ENCODE measurements at places on chromosomes 5 and 9.

GRCh38 chr5:136425921-136426320 is 60.6 kb upstream of the TRPC7 start:
- DNase-seq: no peak

DNA sequence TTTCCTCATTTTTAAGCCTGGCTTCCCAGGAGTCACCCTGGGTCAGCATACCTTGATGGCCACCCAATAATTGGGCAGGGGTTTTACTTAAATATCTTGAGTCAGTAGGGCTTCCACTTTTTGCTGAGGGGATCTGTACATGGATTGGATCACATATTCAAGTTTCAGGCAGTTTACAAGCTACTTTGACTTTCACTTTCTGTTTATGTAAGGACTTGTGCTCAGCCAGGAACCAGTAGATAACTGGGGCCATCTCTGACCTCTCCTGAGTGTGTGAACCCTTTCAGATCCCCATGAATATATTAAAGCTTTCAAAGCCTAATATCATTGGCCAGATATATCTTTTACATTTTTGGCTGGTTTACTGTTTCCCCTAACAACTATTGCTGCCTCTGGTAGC is 45.1 kb downstream of the SLCO6A1 start:
- DNase-seq: no peak

- DNase-seq: no peak
These were observed 26.9 kb downstream of the CCNH start for GRCh38 chr5:87385802-87386201.

DNA sequence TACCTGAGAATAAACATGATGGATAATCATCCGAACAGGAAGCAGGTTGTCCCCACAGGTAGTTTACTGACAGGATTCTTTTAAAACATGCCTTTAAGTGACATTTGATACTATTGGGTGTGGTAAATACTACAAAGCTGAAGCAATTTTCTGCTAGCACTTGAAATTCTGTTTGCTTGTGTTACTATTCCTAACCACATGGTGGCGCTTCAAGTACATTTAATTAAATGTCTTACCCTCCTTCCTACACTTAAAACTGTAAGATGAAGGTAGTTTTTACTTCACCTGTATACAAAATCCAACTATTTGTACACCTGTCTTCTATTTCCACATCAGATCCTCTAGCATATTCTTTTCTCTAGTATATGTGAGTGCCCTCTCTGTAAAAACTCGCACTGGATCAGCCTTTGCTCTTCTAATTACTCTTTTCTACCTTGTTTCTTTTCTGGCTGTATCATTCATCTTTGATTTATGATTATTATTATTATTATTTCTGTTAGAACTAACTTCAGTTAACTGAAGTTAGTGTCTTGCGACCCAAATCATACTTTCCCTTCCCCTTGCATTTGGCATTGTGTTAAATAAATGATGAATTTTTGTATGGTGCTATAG is 18.4 kb downstream of the SLC25A46 start:
- no peak for DNase-seq

GRCh38 chr5:37208883-37209797 is 40.0 kb downstream of the CPLANE1 start:
- DNase-seq: no peak

- no peak for DNase-seq
These were observed 28.9 kb upstream of the KCNN2 start for GRCh38 chr5:114332925-114333324.

- DNase-seq: no peak
These were observed 128.6 kb upstream of the GRHPR start for GRCh38 chr9:37293664-37294524.

DNA sequence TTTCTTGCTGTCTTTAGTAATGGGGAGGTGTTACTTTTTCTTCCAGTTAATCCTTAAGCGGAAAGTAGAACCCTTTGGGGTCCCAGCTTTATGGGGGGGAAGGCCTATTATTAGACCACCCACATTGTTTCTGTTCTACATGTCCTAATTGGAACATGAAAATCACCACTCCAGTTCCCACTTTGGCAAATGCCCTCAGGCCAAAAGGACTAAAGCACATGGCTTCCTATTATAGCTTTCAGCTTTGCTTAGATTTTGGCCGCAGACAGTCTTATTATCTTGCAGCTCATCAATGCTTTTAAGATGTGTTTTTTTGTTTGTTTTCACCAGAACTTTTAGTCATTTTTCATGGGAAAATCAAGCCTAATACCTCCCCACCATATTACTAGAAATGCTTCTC is 296.8 kb upstream of the ANKH start:
- DNase-seq: no peak

GRCh38 chr9:89609426-89610006 is 4.7 kb downstream of the GADD45G start:
- no peak for DNase-seq

- DNase-seq: no peak
These were observed 139.1 kb downstream of the BASP1 start for GRCh38 chr5:17356551-17356950.

- no peak for DNase-seq
These were observed 1414.9 kb upstream of the NUDT12 start for GRCh38 chr5:104977529-104977928.

DNA sequence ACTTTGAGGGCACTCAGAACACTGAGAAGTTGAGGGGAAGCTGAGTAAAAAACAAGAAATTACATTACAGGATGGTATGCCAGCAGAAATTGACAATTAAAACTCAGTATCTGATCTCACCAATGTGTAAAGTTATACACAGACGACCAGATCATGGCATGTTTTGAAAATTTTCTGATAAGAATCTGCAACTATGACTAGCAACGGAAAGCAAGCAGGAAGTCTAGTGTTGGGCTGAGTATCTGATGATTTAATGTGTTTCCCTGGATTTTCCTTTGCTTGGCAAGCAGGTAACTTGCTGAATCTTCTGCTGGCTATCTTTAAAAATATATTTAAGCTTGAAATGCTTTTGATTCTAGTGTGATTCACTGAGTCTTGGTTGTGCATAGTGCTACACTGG is 5.2 kb upstream of the GCNT4 start:
- no peak for DNase-seq

DNA sequence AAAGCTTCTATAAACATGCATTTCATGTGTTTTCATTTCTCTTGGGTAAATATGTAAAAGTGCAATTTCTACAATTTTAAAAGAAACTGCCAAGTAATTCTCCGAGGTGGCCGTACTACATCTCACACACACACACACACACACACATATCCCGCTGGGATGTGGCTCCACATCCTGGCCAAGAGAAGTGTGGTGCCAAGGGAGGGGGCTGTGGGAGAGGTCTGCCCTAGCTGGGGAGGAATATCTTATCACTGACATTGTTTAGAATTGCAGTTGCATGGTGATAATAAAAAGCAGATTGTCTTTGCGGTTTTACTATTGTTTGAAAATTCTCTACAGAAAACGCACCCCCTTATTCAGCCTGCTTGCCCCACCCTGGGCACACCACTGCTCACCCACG is 558.4 kb downstream of the BNC2 start:
- no peak for DNase-seq

DNA sequence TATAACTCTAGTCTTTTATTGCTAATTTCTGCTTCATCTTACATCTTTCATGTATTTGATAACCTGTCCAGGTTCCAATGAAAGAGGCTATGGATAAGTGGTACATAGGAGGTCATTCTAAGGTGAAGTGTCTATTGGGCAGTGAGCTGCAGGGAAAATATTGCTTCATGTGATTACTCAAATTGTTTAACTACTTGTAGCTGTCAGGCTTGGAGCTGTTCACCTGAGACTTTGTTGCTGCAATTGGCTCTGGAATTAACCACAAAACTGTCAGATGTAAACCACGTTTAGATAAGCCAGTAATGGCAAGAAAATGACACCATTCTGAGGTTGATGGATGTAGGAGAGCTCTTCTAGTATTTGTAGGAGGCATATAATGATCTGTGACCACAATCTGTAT is 26.0 kb downstream of the ADAMTSL1 start:
- no peak for DNase-seq

GRCh38 chr9:19457693-19458009 is 48.8 kb downstream of the ACER2 start:
- no peak for DNase-seq

GRCh38 chr5:61657010-61657409 is 325.0 kb downstream of the ZSWIM6 start:
- DNase-seq: no peak

DNA sequence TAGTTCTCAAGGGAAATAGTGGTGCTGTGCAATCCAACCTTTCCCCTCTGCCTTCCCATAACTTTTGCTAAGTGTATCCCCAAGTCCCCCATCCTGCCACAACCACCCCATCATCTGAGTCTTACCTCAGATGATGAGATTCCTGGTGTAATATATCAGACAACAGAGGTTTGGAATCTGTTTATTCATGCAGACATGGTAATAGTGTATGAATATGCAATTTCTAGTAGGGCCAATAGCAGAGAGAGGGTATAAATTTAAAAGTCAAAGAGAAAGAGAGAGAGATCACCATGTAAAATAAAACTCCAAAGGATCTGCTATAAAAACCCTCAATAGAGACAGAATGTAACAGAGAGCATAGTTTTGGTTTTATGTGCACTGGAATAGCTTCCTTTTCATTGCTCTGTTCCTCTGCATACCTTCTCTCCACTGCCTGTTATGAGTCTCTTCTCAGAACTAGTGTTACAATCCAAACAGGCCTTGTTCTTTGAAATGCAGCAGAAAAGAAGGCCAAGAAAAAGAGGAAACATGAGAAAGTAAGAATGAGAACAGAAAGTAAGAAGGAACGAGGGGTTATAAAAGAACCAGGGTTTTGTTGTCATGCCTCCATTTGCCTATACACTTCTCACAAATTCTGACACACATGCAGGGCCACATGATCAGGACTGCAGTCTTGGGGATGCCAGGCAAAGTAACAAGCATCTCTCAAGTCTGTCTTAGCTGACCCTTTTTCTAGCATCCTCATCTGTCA is 278.0 kb downstream of the CETN3 start:
- DNase-seq: no peak

DNA sequence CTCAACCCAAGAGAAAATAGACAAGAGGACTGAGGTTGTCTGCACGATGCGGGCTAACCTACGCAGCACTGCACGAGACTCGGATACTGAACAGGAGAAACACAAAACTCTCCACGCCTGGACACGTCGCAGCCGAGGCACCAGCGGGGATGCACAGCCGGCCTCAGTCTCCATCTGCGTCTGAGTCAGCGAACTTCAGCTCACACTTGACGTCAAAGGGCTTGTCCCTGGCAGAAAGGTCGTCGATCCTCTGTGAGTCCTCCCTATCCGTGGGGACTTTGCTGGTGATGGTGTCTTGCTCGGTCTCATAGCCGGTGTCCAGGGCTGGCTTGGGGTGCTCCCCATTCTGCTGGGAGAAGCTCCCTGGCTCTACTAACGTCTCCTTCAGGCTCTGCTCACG is 60.2 kb downstream of the SECISBP2 start:
- no peak for DNase-seq

GRCh38 chr5:78751872-78752271 is 103.3 kb upstream of the LHFPL2 start:
- no peak for DNase-seq

DNA sequence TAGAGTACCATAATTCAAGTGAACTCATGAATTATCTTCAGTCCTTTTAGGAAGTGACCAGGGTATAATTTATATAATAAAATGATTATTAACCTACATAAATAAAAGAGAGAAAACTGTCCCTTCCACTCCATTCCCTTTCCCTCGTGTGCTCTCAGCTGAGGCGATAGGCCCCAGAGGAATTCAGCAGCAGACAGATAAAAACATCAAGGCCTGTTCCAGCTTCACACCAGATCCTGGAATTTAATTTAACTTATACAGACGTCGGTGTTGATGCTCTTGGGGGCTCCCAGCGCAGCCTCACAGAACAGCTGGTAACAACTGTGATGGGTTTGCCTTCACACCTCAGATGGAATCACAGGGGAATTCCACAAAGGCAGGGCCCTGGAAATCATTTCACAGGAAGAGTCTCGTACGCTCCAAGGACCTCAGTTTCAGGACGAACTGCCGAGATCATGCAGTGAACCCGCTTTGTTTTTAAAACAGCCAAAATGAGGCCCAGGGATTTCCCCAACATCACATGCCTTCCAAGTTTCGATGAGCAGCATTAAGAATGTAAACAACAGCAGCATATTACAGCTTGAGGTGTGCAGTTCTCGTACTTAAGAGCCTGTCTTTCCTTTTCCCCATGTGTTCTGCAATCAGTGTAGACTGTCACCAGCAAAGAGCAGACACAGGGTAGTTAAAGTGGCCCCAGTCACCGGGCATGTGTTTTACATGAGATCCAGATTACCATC is 73.6 kb upstream of the ALDH1B1 start:
- DNase-seq: no peak

DNA sequence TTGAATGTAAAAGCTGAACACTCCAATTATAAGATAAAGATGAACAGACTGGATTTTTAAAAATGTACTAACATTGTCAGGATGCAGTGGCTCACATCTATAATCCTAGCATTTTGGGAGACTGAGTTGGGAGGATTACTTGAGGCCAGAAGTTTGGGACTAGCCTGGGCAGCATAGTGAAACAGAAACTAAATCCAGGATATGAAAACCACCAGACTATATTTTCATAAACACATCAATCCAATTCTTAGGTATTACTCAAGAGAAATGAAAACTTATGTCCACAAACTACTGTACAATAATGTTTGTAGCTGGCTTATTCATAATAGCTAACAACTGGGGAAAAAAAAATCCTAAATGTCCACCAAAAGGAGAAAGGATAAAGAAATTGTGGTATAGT is 26.8 kb upstream of the NAA35 start:
- DNase-seq: no peak

DNA sequence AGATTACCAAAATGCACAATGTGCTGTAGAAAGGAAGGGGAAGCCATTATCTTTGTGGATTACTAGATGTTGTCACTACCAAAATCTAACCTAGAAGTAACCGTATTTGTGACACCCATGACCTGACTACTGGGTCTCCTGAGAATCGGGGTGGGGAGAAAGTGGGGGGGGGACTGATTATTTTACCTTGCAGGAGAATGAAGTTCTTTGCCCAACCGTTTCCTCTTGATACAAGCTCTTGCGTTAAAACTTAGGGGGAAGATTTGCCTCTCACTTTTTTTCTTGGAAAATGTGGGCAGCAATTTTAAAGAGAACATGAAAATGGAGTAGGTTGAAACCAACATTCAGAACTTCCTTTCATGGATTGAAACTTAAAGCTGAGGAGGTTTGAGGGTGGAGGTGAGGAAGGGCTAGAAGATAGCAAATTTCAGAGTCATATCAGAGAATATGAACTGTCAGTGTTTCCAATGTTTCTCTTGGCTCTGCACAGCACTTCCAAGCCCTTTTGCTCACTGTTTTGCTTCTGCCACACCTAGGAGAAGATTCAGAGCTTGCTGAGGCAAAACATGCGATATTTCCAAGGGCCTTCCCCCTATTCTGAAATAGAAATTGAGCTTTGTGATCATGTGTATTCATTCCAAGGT is 280.8 kb downstream of the AOPEP start:
- no peak for DNase-seq

DNA sequence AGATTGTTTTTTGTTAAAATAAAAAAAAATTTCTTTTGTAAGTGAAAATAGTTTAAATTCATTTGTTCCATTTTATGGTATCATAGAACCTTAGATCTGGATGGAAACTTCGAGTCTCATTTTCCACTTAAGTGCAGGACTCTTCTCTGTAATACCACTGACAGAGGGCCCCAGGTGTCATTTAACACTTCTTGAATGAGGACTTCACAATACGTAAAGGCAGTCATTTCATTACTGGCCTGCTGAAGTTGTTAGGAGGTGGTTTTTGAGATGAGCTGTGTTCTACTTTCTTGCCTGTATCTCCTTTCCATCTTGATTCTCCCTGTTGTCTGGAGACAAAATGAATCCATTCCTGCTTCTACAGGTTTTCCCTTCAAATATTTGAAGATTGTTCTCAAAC is 455.3 kb downstream of the DMRT2 start:
- DNase-seq: no peak

- DNase-seq: no peak
These were observed 55.9 kb upstream of the SLCO6A1 start for GRCh38 chr5:102554728-102555127.

Data from stimulated activated CD8-positive, alpha-beta memory T cell treated with anti-CD3 and anti-CD28 coated beads, Interleukin-7, amount 100 ng/mL, for 1 hour (primary cell).